ENCODE measurements at places on chromosomes 4 and X.

DNA sequence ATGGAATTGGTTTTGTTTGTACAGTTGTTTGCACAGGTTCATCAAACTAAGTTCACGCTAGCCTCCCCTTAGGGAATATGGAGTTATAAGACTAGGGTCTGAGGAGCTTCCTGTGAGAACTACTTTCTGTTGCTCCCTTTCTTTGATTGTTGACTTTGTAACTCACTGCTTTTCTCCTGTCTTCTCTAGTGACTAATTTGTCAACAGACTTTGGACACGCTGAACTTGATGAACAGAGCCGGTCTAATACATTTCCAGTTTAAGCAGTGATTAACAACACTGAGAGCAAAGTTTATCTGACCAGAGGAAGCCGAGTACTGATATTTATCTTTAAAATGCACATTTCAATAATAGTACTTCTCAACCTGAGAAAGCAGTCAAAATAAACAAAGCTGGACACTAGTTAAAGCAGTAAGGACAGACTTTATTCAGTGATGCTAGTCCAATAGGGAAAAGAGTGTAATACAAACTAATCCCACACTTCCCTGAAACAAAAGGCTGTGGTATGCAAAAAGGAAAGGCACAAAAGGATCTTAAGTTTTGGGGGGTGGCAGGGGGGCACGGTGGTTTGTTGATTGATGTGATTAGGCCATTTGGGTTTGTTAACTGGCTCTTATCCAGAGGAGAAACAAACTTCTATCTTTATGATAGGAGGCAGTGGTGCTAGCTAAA lies 2.7 kb upstream of the NUDT9 start:
- DNase-seq: no peak

- DNase-seq: no peak
Observed at GRCh38 chrX:118780509-118780908, 43.1 kb upstream of the ZCCHC12 start.

- DNase-seq: no peak
Observed at GRCh38 chr4:110628663-110629213, 5.9 kb upstream of the PITX2 start.

DNA sequence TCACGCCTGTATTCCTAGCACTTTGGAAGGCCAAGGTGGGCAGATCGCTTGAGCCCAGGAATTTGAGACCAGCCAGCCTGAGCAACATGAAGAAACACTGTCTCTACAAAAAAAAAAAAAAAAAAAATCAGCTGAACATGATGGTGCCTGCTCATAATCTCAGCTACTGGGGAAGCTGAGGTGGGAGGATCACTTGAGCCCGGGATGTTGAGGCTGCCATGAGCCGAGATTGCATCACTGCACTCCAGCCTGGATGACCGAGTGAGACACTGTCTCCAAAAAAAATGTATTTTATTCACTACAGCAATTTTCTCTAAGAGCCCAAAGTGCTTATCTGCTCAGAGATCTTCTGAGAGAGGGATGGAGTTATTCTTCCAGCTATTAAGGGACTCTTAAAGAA lies 215.8 kb upstream of the PPP3CA start:
- no peak for DNase-seq

- no peak for DNase-seq
Observed at GRCh38 chrX:11648705-11649519, 16.8 kb downstream of the ARHGAP6 start.

GRCh38 chr4:30844861-30845582 lies 124.9 kb downstream of the PCDH7 start:
- no peak for DNase-seq

GRCh38 chr4:37799941-37800554 lies 26.4 kb upstream of the PGM2 start:
- no peak for DNase-seq

- DNase-seq: no peak
Observed at GRCh38 chrX:54807524-54808108, at the start of gene MAGED2. MAGED2 (plus strand) TSS chrX:54807745; CDS start chrX:54809332, 1,587 bp downstream.

- no peak for DNase-seq
Observed at GRCh38 chr4:38461342-38461741, 202.7 kb upstream of the KLF3 start.

GRCh38 chrX:125505207-125505606 lies 185.5 kb downstream of the TEX13C start:
- no peak for DNase-seq

DNA sequence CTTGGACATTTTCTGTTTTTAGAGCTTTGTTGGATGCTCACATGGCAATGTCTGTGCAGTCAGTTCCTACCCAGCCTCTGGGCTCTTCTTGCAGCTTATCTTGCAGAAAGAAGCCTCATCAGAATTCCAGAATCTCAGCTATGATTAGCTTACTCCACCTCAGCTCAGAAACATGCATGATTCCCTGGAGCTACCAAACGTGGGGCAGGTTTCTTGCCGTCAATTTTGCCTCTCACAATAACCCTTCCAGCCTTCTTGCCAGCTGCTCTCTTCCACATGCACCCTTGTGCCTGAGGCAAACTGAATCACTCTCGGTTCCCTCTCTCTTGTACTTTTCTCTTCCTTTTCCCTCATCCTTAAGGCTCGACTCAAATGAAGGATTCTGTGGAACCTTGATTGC lies 141.4 kb downstream of the PTTG2 start:
- DNase-seq: no peak

GRCh38 chr4:11611868-11612267 lies 183.2 kb upstream of the HS3ST1 start:
- no peak for DNase-seq

DNA sequence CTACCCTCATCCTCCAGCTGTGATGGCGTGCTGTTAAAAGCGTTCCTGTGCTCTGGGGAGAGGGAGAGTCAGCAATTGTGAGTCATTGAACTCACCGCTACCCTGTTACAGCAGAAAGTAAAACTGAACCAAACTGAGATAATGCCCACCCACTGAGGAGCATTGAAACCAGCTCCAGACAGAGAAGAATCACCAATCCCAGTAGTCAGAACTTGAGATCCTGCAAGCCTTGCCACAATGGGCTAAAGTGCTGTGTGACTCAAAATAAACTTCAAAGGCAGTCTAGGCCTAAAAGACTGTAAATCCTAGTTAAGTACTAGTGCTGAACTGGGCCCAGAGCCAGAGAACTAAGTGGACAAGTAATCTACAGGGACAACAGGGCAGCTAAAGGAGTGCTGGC lies 1394.2 kb upstream of the DIAPH2 start:
- no peak for DNase-seq

- peak; percentile 41 for DNase-seq
Observed at GRCh38 chrX:40646489-40647306, 663 bp downstream of the CXorf38 start.

- no peak for DNase-seq
Observed at GRCh38 chr4:70945452-70946055, 43.4 kb downstream of the MOB1B start.

DNA sequence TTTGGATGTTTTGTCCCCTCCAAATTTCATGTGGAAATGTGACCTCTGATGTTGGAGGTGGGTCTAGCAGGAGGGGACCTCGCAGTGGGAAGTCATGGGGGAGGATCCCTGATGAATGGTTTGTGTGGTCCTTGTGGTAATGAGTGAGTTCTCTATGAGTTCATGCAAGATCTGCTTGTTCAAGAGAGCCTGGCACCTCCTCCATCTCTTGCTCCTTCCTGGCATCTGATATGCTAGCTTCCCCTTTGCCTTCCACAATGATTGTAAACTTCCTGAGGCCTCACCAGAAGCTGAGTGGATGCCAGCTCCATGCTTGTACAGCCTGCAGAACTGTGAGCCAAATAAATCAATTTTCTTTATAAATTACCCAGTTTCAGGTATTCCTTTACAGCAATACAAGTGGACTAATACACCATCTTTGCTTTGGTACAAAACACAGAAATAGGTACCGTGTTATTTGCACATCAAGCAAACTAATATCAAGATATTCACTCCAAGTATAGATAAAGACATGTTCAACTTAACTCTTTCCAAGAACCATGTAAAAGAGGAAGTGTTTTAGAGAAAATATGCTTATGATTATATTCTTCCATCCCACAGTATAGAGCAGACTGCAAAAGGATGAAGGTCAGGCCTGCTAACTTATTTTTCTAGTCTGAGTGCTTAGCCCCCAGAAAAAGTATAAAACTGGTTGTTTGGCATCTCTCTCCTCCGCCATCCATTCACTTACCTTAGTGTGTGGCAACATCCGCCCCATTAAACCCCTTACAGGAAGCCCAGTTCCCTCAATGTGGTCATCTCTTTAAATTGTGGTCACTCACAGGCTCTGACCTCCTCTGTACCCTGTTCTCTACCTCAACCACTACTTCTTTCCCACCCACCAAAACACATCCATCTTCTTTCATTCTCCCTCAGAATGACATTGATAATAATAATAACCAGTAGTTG lies 6.7 kb downstream of the ARAP2 start:
- no peak for DNase-seq

GRCh38 chr4:183256756-183257385 lies 63.2 kb downstream of the CLDN22 start:
- DNase-seq: peak; percentile 43

- no peak for DNase-seq
Observed at GRCh38 chr4:6142935-6143602, 57.3 kb downstream of the JAKMIP1 start.

DNA sequence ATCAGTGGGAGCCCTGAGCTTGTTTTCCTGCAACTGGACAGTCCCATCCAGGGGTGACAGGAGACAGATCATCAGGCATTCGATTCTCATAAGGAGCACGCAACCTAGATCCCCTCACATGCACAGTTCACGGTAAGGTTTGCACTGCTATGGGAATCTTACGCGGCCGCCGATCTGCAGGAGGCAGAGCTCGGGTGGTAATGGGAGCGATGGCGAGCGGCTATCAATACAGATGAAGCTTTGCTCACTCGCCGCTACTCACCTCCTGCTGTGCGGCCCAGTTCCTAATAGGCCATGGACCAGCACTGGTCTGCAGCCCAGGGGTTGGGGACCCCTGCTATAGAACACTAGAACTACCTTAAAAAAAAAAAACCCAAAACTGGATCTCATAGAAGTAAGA lies 45.4 kb downstream of the ARSD start:
- DNase-seq: no peak

DNA sequence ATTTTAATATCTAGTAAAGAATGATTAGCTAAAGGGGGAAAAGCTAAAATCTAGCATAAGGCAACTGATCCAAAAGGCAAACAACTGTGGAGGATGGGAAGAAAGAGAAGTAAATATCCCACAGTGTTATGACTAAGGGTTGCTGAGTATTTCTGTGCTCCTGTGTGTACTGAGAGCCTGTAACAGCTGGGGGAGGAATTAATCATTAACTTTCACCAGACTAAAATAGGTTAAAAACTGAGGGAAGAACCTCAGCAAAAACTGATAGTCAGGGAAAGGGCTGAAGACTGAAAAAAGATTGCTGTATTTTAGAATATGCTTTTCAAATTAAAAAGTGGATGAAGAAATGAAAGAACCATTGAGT lies 365.9 kb downstream of the CXXC4 start:
- DNase-seq: no peak
